ENCODE measurements at places on chromosomes 6 and 20.

DNA sequence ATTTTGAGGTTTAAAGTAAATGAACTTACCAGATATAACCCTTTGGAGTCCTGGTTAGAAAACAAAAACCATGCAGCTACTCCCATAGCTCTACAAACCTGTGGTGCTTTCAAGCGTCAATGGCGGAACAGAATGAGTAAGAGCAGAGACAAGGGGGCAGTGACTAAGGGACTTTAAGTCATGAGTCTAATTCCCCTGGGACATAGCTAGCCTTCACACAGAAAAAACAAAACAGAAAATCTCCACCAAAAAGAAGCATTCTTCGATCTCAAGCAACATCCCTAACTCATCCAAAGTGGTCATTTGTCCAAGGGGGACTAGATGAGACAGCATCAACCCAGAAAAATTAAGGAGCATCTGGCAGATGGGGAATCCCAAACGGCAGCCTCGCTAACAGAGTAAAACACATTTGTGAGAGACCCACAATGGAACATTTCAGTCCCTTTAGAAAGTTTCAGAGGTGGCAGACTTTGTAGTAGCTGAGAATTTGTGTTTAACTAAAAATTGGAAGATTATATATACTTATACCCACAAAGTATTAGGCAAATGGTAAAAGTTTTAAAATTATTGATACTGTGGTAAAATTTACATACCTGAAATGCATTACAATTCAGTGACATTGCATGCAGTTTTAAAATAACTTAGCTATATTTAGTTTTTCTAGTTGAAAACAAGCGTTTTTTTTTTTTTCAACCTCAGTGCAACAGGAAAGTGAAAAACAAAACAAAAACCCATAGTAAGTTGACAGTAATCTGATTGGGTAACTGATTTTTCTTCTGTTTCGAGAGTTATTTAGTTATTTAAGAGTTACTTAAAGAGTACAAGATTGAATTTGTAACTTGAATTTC, 67.5 kb downstream of the KCNQ5 start:
- DNase-seq = no peak

DNA sequence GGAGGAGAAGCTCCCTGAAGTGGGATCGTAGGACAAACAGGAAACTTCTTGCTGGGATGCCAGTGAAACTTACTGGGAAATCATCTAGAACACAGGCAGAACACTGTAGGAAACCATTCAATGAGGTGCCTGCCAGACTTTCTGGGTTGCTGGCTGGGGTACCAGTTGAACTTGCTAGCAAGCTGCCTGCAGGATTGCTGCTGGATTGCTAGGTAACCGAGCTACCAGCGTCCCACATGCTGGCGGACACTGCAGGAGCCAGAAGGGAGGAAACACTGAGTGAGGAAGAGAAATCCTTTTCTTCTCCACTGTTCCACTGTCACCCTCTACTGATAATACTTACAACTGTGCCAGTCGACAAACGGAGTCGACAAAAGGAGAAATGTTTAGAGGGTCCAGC, 91.3 kb upstream of the SLC35B3 start:
- DNase-seq = no peak

GRCh38 chr6:40505191-40505810, 81.9 kb downstream of the LRFN2 start:
- DNase-seq = no peak

DNA sequence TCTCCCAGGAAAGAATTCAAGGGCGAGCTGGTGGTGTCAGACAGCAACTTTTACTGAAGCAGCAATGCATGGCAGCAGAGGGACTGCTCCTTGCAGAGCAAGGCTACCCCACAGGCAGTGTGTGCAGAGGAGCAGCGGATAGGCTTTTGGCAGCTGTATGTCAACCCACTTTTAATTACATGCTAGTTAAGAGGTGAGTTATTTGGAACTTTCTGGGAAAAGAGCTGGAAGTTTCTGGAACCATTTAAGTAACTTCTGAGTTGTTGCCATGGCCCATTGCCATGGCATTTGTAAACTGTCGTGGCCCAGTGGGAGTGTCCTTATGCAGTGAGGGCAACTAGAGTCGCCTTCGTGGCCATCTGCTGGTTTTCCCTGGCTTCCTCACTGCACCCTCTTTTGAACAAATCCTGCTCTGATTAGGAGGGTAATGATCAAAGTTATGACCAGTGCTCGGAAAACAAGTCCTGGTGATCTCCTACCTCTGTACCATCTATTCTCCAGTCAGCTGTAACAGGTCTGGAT, 34.0 kb downstream of the BPIFB4 start:
- no peak for DNase-seq

DNA sequence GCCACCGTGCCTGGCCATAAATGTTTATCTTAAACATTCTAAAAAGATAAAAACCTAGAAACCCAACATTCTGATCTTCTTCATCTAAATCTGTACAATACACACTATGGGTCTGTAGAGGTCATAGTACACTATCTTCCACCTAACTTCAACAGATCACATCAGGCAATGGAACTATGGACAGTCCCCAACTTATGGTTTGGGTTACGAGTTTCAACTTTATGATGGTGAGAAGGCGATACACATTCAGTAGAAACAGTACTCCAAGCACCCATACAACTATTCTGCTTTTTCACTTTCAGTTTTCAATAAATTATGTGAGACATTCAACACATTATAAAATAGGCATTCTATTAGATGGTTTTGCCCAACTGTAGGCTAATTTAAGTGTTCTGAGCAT, 23.1 kb downstream of the FKBP5 start:
- DNase-seq = no peak

GRCh38 chr6:163679012-163679660, 264.6 kb downstream of the QKI start:
- DNase-seq = no peak

DNA sequence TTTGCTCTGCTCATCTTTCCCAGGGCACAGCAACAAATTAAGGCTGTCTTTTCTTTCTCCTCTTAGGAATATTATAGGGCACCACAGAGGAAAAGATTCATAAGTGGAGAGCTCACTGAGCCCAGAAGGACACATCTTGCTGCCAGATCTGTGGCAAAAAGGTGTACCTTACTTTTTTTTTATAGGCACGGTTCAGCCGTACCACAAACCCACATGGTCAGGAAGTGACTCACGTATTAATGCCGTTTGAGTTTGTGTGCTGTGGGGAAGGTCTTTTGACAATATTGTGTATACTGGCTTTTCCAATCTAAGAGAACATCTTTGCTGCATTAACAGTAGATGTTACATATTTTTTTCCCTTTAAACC, 28.4 kb downstream of the PAQR8 start:
- peak; percentile 22 for DNase-seq

GRCh38 chr6:147204060-147204785, at the start of gene STXBP5:
Gene STXBP5 (plus strand): TSS chr6:147204417. CDS start chr6:147204533, 116 bp downstream.
- DNase-seq = peak; percentile 15

- no peak for DNase-seq
Observed at GRCh38 chr6:116084284-116084683, 16.4 kb upstream of the NT5DC1 start.

GRCh38 chr6:110233770-110234374, 53.6 kb downstream of the CDC40 start:
- DNase-seq = no peak

- no peak for DNase-seq
Observed at GRCh38 chr6:157675831-157676230, 147.2 kb upstream of the SNX9 start.

DNA sequence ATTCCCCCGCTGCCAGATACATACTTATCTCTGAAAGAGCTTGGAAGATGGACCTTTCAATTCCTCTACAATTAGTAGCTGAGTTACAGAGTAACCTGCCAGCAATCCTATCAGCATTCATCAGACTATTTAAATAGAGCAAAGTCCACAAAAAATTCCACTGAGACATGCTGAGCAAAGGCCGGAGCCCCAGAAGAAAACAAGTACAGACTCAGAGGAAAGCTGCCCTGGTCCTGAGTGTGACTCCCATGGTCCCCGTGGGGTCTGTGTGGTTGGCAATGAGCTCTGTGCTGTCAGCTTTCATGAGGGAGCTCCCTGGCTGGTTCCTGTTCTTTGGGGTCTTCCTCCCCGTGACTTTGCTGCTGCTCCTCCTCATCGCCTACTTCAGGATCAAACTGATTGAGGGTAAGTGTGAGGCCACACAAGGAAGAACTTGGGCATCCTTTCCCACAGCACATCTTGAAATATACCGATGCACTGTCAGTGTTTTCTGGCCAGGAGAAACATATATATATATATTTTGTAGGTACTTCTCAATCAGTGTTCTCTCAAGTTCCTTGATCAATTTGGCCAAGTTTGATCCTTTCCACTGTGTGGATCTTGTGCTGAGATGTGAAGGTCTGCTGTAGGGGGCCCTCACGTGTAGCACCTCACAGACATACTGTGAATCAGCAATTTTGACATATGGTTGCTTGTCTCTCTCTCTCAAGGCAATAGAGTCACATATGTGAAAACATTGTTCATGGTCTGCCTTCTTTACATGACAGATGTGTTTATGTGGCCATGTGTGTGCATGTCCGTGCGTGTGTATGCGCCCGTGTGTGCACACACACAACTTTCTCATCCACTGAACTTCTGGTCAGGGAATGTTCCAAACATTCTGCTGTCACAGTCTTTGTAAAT, at the start of gene SMLR1:
Gene SMLR1, plus strand, starts transcription at position 160 of the 903 bp plus-strand sequence. Its CDS starts 8 bp downstream, at position 168.
- no peak for DNase-seq

DNA sequence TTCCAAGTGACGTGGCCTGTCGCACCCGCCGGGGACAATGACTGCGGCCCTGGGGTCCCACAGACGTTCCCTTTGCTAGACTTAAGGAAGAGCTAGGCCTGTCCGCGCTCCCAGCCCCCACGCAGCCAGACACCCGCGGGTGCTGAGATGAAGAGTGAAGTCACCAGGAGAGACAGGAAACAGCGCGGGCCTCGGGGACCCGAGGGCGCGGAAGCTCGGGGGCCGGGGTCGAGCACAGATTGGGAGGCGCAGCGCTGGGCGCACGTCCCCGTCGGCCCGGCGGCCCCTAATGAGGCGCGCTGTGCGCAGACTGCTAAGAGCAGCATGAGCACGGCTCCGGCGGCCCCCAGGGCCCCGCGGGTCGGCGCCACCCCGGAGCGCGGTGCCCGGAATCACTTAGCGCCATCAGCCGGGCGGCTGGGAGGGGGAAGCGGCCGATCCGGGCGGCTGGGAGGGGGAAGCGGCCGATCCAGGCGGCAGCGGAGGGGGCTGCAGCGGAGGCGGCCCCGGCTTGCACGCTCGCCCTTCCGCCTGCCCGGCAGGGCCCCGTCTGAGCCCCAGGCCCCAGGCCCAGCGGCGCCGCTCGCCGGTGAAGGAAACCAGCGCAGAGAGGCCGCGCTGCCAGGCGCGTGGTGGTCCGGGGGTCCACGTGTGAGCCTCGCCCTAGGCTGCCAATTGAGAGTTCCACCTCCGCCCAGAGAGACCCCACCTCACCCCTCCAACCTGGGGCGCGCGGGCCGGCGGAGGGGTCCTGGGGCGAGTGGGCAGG, 8.3 kb upstream of the AVP start:
- DNase-seq = no peak

- DNase-seq = no peak
Observed at GRCh38 chr6:158344534-158344933, 32.3 kb downstream of the TULP4 start.

GRCh38 chr6:168122521-168122920, 43.5 kb upstream of the FRMD1 start:
- DNase-seq = no peak

- no peak for DNase-seq
Observed at GRCh38 chr20:45308117-45308778, at the start of gene MATN4. Gene MATN4 (minus strand): TSS chr20:45308299. CDS start chr20:45305582, 2,717 bp downstream.

DNA sequence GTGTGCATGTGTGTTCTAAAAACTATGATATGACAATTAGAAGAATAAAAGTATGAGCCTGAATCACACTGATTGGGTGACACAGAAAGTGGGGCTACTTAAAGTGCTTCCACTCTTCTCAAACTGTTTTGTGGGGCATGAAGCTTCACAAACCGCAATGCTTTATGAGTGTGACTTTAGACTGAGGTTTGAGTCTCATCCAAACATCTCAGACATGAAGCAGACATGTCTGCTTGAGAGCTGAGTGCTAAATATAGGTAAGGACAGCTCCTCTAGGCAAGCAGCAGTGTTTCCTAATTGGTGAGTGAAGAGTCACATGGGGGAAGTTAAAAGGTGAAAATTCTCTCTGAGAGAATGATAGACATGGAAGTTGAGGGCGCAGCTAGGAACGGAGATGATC, 726.9 kb upstream of the CITED2 start:
- no peak for DNase-seq

DNA sequence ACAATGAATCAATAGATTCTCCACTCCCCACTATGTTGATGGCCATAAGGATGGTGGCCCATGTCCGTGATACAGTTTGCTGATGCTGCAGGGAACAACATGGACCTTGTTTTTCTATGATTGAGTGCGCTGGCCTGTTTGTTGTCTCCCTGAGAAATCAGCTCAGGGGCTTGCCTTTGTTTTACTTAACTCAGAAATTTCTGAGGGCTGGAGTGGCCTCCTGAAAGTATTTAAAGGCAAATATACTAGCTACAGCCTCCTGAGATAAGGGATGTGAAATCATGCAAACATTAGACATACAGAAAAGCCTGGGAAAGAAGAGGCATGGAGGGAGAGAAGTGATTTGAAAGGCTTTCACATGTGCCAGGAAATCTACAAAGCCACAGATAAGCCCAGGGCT, 170.3 kb upstream of the FLRT3 start:
- no peak for DNase-seq
